Sciatic nerve (tissue), 2 donors: ENCODE measurements at places on chromosomes 16 and 17. TPM values are rescaled to one million over a fixed set of nuclear protein-coding genes. Genes with fewer than 3 reads are reported as not detected.

TMEM92 gene
- 0.53 TPM for total RNA-seq

TP53TG3 gene
- not detected for total RNA-seq

NOXO1 gene
- total RNA-seq, result not detected

CES1 gene
- total RNA-seq, result 45.2 TPM

SPATA22 gene
- 0.67 TPM for total RNA-seq

TMIGD1 gene
- not detected for total RNA-seq

LPCAT2 gene
- total RNA-seq, result 54.0 TPM

EME2 gene
- total RNA-seq, result 15.3 TPM
